PC-9 (cell line): ENCODE measurements at places on chromosomes 12 and 14.

DNA sequence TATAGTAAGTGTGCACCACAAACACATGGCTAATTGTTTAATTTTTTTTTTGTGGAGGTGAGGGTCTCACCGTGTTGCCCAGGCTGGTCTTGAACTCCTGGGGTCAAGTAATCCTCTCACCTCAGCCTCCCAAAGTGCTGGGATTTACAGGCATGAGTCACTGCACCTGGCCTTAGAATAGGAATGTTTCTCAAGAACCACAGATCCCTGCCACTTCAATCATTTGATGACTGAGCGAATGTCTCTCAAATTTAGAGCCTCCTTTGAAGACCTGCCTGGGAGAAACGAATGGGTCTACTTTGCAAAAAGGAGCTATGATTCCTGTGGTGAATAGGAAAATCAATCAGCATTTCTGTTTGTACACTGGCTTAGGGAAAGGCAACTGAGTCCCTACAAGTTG, 33.5 kb upstream of the CHST11 start:
- peaks cover 73% of the 10 kb centered on the region for H3K4me1 ChIP-seq
- no peak overlapping the region for H3K27ac ChIP-seq
- no peaks in the 10 kb centered on the region for H3K27me3 ChIP-seq

GRCh38 chr12:40584763-40585162, 107.5 kb upstream of the CNTN1 start:
- H3K27ac ChIP-seq, result no peak overlapping the region
- H3K4me1 ChIP-seq, result no peaks in the 10 kb centered on the region
- no peak for DNase-seq

DNA sequence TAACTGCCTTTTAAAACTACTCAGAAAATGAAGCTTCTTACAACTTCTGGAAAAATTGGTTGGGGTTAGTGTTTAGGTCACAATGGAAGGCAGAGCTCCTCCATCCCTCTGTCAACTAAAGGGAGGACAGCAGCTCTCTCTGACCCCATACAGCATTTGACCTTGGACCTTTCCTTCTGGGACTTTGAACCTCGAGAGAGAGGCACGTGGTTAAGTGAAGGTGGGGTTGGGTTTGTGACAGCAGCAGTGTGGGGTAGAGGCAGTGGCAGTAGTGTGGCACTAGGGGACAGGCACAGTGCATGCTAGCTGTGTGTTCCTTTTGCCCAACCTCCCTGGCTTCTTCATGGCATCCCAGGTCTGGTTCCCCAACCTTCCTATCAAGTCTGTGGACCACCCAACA, 9.4 kb upstream of the C12orf75 start:
- H3K27ac ChIP-seq, result no peak overlapping the region
- no peaks in the 10 kb centered on the region for H3K36me3 ChIP-seq
- DNase-seq, result no peak
- H3K4me1 ChIP-seq, result no peaks in the 10 kb centered on the region

DNA sequence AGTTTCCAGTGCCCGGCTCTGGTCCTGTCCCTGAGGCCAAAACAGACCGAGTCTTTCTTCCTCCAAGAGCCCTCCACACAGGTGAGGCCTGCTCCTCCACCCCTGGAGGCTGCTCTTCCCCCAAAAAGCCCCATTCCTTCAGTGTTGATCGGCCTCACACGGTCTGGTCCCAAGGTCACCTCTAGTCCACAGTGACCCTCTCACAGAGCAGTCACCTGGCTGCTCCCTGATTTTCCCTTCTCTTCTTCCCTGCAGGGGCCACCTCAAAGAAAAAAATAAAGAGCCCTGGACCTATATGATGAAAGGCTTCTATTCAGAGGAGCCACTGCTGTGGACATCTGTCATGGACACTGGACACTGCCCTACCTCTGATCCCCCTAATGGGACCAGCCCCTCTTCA, 42.5 kb downstream of the TTC7B start:
- DNase-seq, result no peak
- no peak overlapping the region for H3K27ac ChIP-seq
- H3K4me1 ChIP-seq, result no peaks in the 10 kb centered on the region
- H3K36me3 ChIP-seq, result no peaks in the 10 kb centered on the region

DNA sequence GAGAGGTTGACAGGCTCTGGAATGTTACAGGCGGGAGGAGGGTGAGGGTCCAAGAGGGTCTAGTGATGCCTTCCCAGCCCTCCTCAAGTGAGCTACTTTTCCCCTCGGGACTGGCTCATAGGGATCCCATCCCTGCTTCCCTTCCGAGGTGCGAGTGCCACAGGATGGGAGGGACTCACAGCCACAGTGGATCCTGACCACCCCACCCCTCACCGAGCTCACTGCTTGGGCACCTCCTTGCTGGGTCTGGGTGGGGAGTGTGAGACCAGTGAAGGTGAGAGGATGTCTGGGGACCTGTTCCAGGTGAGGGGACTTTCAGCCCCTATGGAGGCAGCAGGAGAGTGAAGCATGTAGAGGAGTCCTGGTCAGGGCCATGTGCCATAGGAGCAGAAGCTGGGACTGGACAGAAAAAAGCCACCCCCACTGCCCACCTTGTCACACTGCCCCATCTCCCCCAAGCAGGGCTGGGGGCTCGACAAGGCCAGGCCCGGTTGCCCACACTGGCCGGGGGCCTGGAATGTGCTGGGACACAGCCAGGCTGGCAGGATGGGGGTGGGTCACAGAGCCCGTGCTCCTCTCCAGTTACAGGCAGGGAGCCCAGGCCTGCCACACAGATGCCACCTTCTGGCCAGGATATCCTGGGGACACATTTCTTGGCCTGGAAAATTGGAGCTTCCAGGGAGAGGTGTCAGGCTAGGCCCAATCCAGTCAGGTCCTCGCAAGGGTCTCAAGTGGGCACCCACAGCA, 1.7 kb upstream of the TNS2 start:
- no peak overlapping the region for H3K4me3 ChIP-seq
- no peaks in the 10 kb centered on the region for H3K36me3 ChIP-seq
- peak overlapping the region; percentile 36 for H3K27ac ChIP-seq
- DNase-seq, result no peak

GRCh38 chr14:55221968-55222367, 30.6 kb upstream of the DLGAP5 start:
- H3K27me3 ChIP-seq, result no peaks in the 10 kb centered on the region
- no peak overlapping the region for H3K27ac ChIP-seq
- peaks cover 13% of the 10 kb centered on the region for H3K4me1 ChIP-seq
- no peaks in the 10 kb centered on the region for H3K36me3 ChIP-seq
- no peak overlapping the region for H3K4me3 ChIP-seq

- DNase-seq, result no peak
- H3K4me3 ChIP-seq, result no peak overlapping the region
- no peak overlapping the region for H3K27ac ChIP-seq
- H3K27me3 ChIP-seq, result no peaks in the 10 kb centered on the region
- peaks cover 41% of the 10 kb centered on the region for H3K4me1 ChIP-seq
Measured at GRCh38 chr12:124538194-124539082, 29.0 kb downstream of the NCOR2 start.

- H3K27ac ChIP-seq, result peak overlapping the region; percentile 40
- H3K4me1 ChIP-seq, result peaks cover 66% of the 10 kb centered on the region
- DNase-seq, result no peak
- no peaks in the 10 kb centered on the region for H3K27me3 ChIP-seq
- H3K4me3 ChIP-seq, result no peak overlapping the region
Measured at GRCh38 chr14:68938271-68939150, 40.6 kb downstream of the ACTN1 start.

DNA sequence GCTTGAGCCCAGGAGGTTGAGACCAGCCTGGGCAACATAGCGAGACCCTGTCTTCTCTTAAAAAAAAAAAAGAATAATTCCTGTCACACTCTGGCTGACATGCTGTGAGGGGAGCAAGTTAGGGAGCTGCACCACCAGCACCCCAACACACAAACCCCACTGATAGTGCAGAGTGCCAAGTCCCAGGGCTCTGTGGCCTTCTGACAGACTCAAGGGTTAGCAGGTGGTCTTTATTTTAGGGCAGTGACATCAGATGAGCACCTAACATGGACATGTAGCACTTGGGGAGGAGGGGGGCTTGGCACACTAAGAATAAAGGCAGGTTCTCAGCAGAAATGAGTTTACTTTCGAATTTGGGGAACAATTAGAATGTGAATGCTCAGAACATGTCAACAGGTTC, 6.8 kb downstream of the USP5 start:
- H3K4me1 ChIP-seq, result peaks cover 4% of the 10 kb centered on the region
- no peak overlapping the region for H3K27ac ChIP-seq
- no peaks in the 10 kb centered on the region for H3K27me3 ChIP-seq
- peaks cover 39% of the 10 kb centered on the region for H3K36me3 ChIP-seq
- H3K4me3 ChIP-seq, result no peak overlapping the region

DNA sequence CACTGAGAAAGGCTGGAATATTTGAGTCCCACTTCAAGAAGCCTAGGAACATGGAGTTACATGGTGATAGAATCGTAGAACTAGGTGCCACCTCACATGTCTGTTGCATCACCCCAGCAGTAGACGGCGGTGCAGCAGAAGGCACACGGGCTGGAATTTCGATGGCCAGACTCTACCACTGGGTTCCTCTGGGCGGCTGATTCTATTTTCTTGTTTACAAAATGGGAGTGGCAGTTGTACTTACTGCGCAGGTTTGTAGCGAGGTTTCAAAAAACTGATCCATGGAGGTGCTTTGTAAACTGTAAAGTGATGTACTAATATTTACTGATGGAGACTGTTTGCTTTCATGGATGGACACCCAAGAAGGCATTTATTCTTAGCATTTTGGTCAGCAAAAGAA, 45.7 kb downstream of the WDR20 start:
- peaks cover 60% of the 10 kb centered on the region for H3K4me1 ChIP-seq
- peaks cover 6% of the 10 kb centered on the region; the same call in 1 of the 2 replicates for H3K36me3 ChIP-seq
- no peaks in the 10 kb centered on the region for H3K27me3 ChIP-seq
- peak; percentile 83 for DNase-seq
- peak overlapping the region; percentile 90 for H3K27ac ChIP-seq
- H3K4me3 ChIP-seq, result no peak overlapping the region

DNA sequence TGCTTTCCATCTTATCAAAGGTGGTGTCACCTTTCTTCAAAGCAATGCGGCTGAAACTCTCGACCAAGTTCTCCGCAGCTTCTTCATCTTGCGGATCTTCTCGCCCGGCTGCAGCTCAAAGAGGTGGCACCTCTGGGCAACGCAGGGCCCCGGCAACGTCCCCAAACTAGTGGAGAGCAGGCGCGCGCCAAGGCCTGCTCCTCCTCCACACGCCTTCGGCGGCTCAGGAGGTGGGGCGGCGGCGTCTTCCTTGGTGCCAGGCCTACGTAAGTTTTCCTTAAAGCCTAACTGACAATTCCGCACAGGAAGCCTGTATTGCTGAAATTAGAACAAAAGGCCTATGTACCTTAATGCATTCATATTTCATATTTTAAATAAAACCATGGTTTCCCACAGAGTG, 112.0 kb downstream of the TMX1 start:
- H3K36me3 ChIP-seq, result no peaks in the 10 kb centered on the region
- no peaks in the 10 kb centered on the region for H3K4me1 ChIP-seq
- no peak overlapping the region for H3K4me3 ChIP-seq
- no peak overlapping the region for H3K27ac ChIP-seq
- DNase-seq, result no peak
